ENCODE measurements at places on chromosomes 16 and 17.

GRCh38 chr17:75757086-75757681 is 7.8 kb downstream of the GALK1 start:
- DNase-seq: peak; percentile 53
- H3K27me3 ChIP-seq: no peaks in the 10 kb centered on the region
- no peak overlapping the region for H3K27ac ChIP-seq
- H3K4me3 ChIP-seq: no peak overlapping the region

GRCh38 chr16:142405-142967 is 4.0 kb upstream of the NPRL3 start:
- H3K27ac ChIP-seq: no peak overlapping the region
- no peak for DNase-seq
- no peaks in the 10 kb centered on the region for H3K36me3 ChIP-seq
- H3K4me3 ChIP-seq: no peak overlapping the region
- H3K4me1 ChIP-seq: no peaks in the 10 kb centered on the region

DNA sequence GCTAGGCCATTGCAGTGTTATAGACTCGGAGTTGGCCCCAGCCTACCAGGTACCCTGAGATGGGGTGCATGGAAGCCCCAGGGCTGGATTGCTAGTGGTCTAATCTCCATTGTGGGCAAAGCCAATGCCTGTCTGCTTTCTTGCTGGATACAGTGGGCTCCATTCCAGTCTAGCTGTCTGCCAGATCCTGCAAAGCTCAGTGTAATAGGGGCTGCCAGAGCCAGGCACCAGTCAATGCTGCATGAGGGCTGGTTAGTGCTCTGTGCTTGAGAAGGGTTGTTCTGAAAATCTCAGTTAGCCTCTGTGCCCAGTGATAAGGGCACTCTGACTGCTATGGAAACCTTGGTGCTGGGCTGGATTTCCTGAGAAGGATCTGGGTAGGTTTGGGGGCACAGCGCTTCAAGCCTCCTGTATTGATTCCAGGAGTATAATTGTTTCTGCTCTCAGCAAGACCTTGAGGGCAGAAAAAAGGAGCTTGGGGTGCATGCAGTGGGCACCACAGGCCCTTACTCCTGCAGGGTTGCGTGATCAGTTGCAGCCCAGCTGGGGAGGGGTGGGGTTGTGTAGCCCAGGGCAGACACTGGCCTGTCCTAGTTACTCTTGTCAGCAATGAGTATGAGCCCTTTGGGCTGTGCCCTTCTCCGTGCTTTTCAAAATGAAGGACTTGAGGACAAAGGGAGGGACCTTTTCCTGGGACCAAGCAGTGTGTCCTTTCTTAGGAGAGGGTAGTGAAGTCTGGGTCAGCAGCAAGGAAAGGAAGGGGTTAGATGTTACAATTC is 19.0 kb downstream of the SMPD3 start:
- H3K27me3 ChIP-seq: peaks cover 3% of the 10 kb centered on the region
- H3K36me3 ChIP-seq: no peaks in the 10 kb centered on the region

- H3K27ac ChIP-seq: no peak overlapping the region
- H3K36me3 ChIP-seq: peaks cover 32% of the 10 kb centered on the region
- no peak for DNase-seq
- H3K4me3 ChIP-seq: no peak overlapping the region
- no peaks in the 10 kb centered on the region for H3K27me3 ChIP-seq
These were observed 184.6 kb upstream of the C17orf78 start for GRCh38 chr17:37191219-37191618.

DNA sequence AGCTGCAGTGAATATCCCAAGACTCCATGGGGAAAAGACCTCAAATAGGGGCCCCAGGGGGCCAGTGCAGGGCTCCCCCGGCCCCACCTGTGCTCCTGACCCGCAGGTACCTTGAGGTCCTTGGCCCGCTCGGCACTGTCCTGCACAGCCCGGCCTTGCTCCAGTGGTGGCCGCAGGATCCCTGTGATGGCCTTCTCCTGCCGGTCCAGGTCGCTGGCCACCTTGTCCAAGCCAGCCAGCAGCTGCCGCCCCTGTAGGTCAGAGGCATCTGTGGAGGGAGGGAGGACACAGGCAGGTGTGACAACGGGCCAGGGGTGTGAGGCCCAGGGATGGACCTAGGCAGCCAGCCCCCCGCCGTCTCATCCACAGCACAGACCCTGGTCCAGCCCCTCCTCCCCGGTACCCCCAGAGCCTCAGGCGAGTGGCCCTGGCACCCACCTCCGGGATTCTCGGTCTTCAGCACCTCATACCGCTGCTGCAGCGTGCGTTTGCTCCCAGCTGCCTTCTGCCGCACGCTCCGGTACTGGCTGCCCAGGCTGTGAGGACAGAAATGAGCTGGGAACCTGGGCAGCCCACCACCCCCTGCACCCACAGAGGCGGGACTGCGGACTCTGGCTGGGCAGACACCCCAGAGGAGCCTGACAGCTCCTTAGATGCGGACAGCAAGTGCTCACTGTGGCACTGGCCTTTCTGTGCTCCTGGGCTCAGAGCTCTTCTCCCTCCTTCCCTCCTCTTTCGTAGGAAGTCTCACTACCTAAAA is 43.7 kb downstream of the PPL start:
- no peaks in the 10 kb centered on the region for H3K36me3 ChIP-seq

GRCh38 chr16:66551788-66552285 is 539 bp upstream of the CKLF start:
- H3K4me3 ChIP-seq: peak overlapping the region; percentile 51
- peaks cover 44% of the 10 kb centered on the region for H3K4me1 ChIP-seq
- H3K27me3 ChIP-seq: no peaks in the 10 kb centered on the region

- no peak overlapping the region for H3K27ac ChIP-seq
- H3K4me1 ChIP-seq: no peaks in the 10 kb centered on the region
- DNase-seq: no peak
- no peaks in the 10 kb centered on the region for H3K27me3 ChIP-seq
- H3K4me3 ChIP-seq: no peak overlapping the region
- H3K36me3 ChIP-seq: no peaks in the 10 kb centered on the region
These were observed 40.2 kb downstream of the BCAS3 start for GRCh38 chr17:60717814-60718213.

- no peaks in the 10 kb centered on the region for H3K36me3 ChIP-seq
- H3K27ac ChIP-seq: no peak overlapping the region
- DNase-seq: no peak
- peaks cover 39% of the 10 kb centered on the region for H3K27me3 ChIP-seq
These were observed 15.8 kb upstream of the ITGAM start for GRCh38 chr16:31243734-31244670.

DNA sequence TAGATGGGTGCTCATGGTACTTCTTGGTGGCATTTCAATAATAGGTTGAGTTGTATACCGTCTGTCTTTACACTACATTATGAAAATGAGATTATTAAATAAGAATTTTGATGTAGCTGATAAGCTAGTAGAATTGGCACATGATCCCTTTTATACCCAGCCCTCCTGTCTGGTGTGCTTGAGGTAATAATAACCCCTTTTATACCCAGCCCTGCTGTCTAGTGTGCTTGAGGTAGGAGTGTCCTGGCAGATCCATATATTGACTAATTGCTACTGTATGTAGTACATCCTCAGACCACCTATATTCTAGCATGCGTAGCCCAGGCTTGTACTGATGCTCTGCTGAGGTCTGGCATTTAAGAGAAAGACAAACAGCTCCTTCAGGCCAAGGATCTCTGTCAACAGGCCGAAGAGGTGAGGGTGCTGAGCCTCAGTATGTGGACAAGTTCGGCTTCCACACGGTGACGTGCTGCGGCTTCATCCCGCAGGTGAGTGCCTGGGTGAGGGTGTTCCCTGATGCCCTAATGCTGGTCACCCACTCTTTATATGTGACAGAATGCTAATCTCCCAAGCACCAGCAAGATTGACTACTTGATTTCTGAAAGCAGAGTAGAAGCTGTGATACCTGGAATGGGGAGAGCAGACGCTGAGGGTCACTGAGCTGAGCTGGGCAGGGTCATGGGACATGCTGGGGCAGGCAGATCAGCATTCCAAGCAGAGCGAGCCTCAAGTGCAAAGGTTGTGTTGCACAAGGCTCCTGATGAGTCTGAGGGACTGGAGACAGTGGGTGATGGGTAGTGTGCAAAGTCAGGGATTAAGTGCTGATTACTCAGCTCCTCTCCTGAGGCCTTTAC is 5.7 kb downstream of the FN3K start:
- no peak for DNase-seq

- DNase-seq: no peak
- H3K4me1 ChIP-seq: peaks cover 24% of the 10 kb centered on the region
- H3K27me3 ChIP-seq: no peaks in the 10 kb centered on the region
- peaks cover 46% of the 10 kb centered on the region for H3K36me3 ChIP-seq
- peak within 1 kb of the TSS; percentile 100 for H3K4me3 ChIP-seq
These were observed at the start of gene UBTF for GRCh38 chr17:44219616-44220212. Gene UBTF, minus strand, starts transcription at chr17:44219675. Its CDS starts 1,446 bp downstream, at chr17:44218229.

DNA sequence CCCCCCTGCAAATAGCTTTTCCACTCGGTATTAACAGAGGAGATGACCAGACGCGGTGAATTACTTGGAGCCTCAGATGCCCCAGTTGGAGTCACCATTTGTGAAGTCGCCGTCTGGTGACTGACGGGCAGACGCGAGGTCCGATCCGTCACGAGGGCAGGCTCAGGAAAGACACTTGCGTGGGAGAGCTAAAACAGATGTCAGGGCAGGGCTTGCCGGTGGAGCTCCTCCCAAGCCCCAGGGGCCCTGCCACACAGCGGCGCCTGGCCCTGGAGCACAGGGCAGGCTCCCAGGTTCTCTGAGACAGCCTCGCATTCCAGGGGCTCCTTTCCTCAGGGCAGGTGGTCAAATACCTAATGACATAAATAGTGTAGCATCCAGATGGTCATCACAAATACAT is 348.3 kb downstream of the C16orf95 start:
- no peaks in the 10 kb centered on the region for H3K36me3 ChIP-seq
- no peaks in the 10 kb centered on the region for H3K4me1 ChIP-seq
- H3K27me3 ChIP-seq: no peaks in the 10 kb centered on the region
- DNase-seq: no peak
- no peak overlapping the region for H3K27ac ChIP-seq

DNA sequence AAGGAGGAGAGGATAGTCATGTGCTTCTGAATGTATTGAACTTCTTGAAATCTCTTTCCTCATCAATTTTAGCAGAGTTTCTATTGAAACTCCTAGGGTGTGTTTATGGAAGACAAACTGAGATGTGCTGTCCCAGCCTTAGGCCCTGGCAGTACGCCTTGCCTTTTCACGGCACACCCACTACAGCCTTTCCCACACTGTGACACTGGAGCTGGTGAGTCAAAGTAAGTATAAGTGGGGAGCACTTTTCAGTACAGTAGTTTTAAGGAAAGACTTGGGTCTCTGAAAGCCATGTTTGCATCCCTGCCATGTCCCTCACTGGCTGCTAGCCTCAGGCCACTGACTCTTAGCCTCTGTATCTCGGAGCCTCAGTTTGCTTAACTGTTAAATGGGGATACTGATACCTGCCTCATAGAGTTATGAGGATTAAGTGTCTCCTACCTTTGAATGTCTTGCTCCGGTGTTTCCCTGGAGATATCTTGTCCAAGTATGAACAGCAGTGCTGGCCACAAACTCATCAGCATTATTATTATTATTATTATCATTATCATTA is 144.7 kb upstream of the CRHR1 start:
- no peak overlapping the region for H3K27ac ChIP-seq
- H3K36me3 ChIP-seq: no peaks in the 10 kb centered on the region
- peaks cover 12% of the 10 kb centered on the region for H3K27me3 ChIP-seq
- no peaks in the 10 kb centered on the region for H3K4me1 ChIP-seq
- no peak overlapping the region for H3K4me3 ChIP-seq
- no peak for DNase-seq

DNA sequence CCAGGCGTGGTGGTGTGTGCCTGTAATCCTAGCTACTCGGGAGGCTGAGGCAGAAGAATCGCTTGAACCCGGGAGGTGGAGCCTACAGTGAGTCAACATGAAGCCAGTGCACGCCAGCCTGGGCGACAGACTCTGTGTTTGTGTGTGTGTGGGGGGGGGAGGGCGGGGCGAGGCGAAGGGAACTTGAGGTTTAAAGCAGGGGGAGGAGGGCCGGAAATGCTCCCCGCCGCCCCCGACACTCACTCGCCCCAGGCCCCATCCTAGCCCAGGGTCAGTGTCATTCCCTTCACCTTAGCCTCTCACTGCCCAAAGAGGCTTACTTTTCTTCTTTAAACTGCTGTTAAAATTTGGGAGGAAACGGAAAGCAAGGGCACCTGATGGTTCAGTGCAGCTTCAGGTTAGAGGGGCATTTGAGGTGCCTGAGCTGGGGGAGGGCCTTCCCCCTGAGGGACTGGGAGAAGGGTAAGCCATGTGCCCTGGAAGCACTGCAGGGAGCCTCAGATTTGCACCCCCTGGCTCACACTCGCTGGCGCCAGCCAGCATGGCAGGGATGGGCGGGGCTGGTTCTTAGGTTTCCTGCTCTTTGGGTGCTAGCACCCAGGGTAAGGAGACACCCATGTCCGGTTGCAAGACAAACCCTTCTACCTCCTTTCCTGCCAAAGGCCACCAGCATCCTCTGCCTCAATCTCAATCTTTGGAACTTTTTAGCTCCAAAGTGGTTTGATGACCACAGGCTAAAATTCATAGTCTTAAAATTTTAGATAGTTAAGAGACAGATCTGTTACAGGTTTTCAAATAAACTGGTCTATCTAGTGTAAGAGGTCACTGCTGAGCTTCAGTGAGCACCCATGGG is 2.2 kb upstream of the LIMD2 start:
- H3K27me3 ChIP-seq: no peaks in the 10 kb centered on the region
- H3K27ac ChIP-seq: no peak overlapping the region
- DNase-seq: no peak

DNA sequence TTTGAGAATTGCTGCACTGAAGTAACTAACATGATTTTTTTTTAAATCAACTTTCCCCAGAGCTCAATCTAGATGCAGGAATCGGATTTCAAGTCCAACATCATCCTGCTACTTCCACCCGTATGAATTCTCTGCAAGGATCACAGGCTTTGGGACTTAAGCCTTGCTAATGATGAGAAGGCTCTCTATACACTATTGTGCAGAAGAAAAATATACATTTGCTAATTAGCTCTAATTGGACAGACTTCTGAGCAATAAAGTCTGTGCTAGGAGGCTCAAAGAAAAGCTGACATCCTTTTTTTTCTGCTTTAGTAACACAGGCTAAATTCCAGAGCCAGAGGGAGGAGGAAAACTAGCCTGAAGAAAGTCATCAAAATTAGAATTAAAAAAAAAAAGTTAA is 433.6 kb downstream of the PMP22 start:
- no peak for DNase-seq
- no peaks in the 10 kb centered on the region for H3K36me3 ChIP-seq
- H3K27me3 ChIP-seq: no peaks in the 10 kb centered on the region
- H3K27ac ChIP-seq: no peak overlapping the region
- H3K4me3 ChIP-seq: no peak overlapping the region
- peaks cover 7% of the 10 kb centered on the region for H3K4me1 ChIP-seq

GRCh38 chr16:23339787-23340186 is 37.7 kb downstream of the SCNN1B start:
- no peaks in the 10 kb centered on the region for H3K4me1 ChIP-seq
- no peaks in the 10 kb centered on the region for H3K27me3 ChIP-seq
- no peaks in the 10 kb centered on the region for H3K36me3 ChIP-seq
- DNase-seq: no peak
- no peak overlapping the region for H3K4me3 ChIP-seq

DNA sequence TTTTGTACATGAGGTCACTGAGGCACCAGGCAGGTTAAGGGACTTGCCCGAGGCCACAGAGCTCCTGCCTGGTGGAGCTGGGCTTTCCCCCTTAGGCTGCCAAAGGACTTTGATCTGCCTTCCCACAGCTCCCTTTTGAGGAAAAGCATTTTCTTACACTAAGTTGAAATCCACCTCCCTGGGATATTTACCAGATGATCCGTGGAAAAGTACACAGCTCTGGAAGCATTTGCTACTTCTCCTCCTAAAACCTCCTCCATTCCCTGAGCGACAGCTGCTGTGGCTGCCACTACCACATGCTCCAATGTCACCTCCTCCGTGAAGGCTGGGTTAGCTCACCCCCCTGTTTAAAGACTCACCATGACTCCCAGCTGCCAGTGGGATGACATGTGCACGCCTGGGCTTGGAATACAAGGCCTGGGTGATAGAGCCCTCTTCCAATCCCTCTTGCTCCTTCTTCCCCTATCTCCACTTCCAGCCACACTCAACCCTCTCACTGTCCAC is 1.2 kb upstream of the MPRIP start:
- no peak overlapping the region for H3K27ac ChIP-seq
- peaks cover 56% of the 10 kb centered on the region for H3K4me1 ChIP-seq
- no peaks in the 10 kb centered on the region for H3K27me3 ChIP-seq
- peaks cover 19% of the 10 kb centered on the region for H3K36me3 ChIP-seq
